ENCODE measurements at places on chromosomes 2 and 18.
A peak's percentile ranks its signal among the peaks of the same experiment; 100 is the strongest.

- DNase-seq: no peak
These were observed 480.2 kb downstream of the LPIN1 start for GRCh38 chr2:12226653-12227052.

- no peak for DNase-seq
These were observed 251.9 kb upstream of the CHAC2 start for GRCh38 chr2:53515435-53516332.

DNA sequence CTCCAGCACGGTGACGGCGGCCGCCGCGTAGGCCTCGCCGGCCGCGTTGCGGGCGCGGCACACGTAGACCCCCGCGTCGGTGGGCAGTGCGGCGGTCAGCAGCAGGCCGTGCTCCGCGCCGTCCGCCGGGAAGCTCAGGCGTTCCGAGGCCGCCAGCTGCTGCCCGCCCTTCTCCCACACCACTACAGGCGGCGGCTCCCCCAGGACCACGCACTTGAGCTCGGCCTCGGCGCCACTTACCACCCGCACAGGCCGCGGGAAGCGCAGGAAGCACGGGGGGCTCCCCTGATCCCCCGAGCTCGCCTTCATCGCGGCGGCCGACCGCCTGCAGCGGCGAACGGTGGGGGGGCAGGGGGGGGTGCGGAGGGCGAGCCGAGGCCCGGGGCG, 422 bp downstream of the OBSL1 start:
- DNase-seq: no peak

- peak; percentile 34 for DNase-seq
These were observed 2.6 kb downstream of the BZW1 start for GRCh38 chr2:200814276-200814815.

DNA sequence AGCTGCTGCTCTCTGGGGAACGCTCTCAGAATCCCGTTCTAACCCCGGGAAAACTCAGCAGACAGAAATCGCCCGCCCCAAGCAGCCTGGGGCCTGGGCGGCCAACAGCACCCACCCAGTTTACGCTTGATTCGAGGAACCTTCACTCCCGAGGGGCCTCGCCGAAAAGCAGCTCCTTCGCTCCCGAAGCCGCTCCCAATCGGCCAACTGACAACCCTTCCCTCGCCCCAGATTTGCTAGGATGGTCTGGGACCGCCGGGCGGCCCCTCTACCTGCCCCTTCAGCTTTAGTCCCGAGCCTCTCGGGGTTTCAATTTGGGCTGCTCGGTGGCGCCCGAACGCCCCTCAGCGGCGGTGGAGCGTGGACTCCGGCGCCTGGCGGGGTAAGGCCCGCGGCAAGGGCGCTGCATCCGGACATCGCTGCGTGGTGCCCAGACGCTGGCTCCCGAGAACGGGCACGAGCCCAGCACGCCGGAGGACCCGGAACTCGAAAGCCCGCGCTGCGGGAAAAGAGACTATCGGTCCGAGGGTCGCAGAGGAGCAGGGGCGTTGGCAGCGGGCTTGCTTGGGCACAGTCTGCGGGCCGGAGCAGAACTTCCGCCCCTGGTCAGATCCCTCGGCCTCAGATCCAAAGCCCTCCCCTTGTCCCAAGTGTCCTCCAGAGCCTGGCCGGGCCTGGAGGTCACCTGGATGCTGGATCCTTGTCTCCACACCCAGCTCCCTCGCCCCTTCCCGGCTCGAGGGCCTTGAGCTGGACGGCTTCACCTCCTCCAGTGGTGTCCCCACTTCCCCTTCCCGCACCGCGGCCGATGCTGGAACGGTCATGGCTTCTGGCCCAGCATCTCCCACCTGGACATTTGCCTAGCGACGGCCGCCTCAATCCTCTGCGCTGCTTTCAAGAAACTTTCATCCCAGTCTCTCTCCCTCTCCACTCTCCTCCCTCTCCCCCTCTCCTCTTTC, 3.0 kb upstream of the OTX1 start:
- DNase-seq: no peak

GRCh38 chr2:50606860-50607259, 425.1 kb downstream of the NRXN1 start:
- DNase-seq: no peak

GRCh38 chr2:128710729-128711128, 392.1 kb upstream of the HS6ST1 start:
- no peak for DNase-seq

DNA sequence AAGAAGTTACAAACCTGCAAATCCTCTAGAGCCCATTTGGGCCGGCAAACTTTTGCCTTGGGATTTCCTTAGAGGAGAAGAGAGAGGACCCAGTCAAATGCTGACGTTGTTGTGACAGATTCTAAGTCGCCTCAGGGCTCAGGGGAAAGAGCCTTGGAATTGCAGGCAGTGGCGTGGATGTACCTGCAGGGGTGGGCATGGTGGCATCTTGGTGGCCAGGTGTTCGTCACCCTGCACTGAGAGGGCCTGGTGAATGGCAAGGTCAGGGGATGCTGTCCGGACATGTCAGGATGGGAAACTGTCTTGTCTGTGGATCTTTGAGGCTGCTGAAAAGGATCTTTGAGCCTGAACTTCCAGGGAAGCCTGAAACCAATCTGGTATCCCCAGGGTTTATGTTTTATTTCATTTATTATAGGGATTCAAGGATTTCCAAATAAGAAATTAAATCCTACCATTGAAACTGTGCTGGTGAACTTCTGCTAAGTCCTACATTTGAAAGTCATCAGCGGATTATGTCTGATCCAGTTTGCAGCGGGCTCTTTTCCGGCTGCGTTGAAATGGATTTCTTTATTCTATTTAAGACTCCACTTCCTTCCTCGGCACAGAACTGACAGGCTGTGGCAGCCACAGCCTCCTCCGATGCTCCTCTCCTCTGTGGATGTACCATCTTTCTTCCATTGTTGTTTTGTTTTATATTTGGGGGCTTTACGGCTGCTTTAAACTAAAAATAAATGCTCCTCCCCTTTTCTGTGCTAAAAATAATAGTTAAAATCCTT, 207.6 kb downstream of the AGAP1 start:
- no peak for DNase-seq

GRCh38 chr2:5849562-5849961, 157.4 kb downstream of the SOX11 start:
- DNase-seq: no peak

- DNase-seq: no peak
These were observed 129.2 kb downstream of the KLHL29 start for GRCh38 chr2:23513872-23514793.

Measured in CD4-positive, alpha-beta T cell treated with Interferon alpha-2 for 1 hour (primary cell).